Stimulated activated CD4-positive, alpha-beta T cell treated with anti-CD3 and anti-CD28 coated beads, TNF-alpha, amount 100 ng/mL, for 1 hour (primary cell): ENCODE measurements at places on chromosomes 7 and 10.

GRCh38 chr7:102974366-102975236 lies 61.8 kb downstream of the LRRC17 start:
- no peak for DNase-seq

DNA sequence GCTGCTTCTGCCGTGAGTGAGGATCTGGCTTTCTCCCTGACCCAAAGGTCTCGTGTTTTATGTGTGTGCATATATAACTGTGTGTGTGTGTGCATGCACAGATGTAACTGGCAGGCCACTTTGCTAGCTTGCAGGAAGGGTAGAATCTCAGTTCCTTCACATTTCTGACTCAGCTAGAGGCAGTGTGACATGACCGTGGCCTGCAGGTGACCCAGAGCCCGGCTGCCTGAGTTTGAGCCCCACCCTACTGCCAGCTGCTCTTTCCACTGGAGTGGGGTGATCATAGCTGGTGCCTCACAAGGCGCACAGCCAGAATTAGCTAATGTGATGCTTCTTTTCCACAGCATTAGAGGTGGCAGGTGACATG lies 9.3 kb upstream of the MYL7 start:
- no peak for DNase-seq

DNA sequence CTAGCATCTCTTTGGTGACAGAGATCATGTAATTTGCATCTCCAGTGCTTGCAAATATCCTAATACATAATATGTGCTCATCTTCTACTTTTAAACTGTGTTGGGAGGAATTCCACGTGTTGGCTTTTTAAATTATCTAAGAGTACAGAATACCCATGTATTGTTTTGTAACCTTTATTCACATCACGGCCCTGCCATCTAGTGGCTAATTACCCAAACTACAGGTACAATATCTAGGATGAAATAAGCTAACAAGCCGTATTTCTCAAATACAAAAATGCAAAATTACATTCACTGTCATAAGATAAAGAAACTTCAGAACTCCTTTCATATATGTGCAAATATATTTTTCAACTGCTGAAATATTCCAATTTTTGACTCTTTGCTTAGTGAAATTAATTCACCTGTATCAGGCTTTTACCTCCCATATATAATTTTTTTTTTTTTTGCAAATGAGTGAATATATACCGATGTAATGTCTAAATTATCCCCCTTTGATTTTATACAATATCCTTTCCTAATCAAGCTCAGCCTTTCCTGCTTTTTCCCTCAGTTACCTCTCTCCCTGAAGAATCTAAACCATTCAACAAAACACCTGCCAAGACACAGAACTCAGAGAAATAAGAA lies 30.3 kb upstream of the LSM8 start:
- no peak for DNase-seq

- DNase-seq = peak; percentile 16
Observed at GRCh38 chr7:112869111-112869774, 79.0 kb upstream of the TMEM168 start.

GRCh38 chr10:132398566-132398991 lies 1.6 kb downstream of the PWWP2B start:
- no peak for DNase-seq

DNA sequence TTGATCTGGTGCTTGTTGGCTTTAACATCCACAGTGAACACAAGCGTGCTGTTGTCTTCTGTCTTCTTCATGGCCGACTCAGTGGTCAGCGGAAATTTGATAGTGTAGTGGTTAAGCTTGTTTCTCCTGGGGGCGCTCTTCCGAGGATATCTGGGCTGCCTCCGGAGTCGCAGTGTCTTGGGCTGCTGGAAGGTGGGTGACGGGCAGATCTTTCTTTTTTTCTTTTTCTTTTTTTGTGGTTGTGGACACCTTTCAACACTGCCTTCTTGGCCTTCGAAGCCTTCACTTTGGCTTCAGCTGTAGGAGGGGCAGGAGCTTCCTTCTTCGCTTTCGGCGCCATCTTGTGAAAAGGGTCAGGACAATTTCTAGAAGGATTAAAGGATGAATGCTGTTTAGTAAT lies 23.8 kb upstream of the RPA3 start:
- DNase-seq = no peak

GRCh38 chr10:2851566-2851965 lies 215.8 kb upstream of the PFKP start:
- DNase-seq = no peak

DNA sequence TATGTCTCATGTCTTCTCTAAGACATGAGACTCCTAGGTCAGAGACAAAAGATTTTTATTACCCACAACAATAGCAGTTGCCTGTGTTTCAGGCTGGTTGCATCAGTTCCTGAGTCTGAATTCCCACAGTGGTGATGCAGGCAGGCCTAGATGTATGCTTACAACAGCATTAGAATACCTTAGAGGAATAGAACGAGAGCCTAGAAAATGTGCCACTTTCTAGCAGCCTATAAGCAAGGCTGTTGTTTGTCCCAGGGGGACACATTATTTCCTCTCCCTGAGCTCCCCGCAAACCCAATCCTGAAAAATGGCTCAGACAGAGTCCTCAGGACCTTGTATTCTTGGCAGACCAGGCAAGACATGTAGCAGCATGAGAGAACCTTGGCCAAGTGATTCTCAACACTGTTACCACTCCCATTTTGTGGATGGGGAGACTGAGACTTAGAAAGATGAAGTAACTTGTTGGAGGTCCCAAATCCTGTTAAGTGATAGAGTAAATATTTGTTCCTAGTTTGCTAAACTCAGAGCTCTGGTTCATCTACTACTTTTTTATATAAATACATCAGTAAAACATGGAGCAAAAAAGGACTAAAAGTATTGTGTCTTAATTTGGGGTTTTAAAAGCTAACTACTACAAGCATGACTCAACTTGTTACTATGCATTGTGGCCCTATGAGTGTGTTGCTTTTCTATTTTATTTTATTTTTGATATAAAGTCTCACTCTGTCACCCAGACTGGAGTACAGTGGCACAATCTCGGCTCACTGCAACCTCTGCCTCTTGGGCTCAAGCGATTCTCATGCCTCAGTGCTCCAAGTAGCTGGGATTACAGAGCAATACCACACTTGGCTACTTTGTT lies 14.2 kb downstream of the VTI1A start:
- no peak for DNase-seq

GRCh38 chr7:97845622-97846203 lies 26.5 kb downstream of the ASNS start:
- no peak for DNase-seq

DNA sequence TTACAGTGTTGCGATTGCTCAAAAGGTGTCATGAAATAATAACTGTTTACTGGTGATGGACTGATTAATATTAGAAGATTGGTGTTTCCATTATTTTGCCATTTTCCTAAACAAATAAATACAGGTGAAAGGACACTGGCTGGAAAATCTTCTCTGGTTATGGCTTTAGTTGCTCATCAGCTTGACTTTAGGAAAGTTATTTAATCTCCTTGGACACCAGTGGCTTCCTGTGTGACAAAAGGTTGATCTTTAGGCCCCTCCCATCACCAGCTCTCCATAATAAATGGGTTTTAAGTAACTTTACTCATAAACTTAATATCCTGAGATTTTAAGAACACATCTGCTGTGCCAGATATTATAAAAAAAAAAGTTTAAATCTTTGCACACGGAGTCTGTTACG lies 737 bp downstream of the CABCOCO1 start:
- no peak for DNase-seq

GRCh38 chr7:155856656-155857055 lies 44.4 kb upstream of the SHH start:
- no peak for DNase-seq

DNA sequence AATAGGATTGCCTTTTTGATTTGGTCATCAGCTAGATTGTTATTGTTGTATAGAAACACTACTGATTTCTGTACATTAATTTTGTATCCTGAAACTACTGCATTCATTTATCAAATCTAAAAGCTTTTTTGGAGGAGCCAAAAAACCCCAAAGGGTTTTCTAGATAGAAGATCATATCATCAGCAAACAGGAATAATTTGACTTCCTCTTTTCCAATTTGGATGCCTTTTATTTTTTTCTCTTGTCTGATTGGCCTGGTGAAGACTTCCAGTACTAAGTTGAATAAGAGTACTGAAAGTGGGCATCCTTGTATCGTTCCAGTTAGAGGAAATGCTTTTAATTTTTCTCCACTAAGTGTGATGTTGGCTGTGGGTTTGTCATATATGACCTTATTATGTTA lies 10.6 kb upstream of the ENTPD7 start:
- no peak for DNase-seq

GRCh38 chr10:114881417-114881816 lies 56.6 kb upstream of the TRUB1 start:
- DNase-seq = no peak

GRCh38 chr7:33157311-33157710 lies 27.9 kb downstream of the BBS9 start:
- DNase-seq = no peak

- DNase-seq = no peak
Observed at GRCh38 chr7:79317728-79318127, 135.7 kb downstream of the MAGI2 start.

DNA sequence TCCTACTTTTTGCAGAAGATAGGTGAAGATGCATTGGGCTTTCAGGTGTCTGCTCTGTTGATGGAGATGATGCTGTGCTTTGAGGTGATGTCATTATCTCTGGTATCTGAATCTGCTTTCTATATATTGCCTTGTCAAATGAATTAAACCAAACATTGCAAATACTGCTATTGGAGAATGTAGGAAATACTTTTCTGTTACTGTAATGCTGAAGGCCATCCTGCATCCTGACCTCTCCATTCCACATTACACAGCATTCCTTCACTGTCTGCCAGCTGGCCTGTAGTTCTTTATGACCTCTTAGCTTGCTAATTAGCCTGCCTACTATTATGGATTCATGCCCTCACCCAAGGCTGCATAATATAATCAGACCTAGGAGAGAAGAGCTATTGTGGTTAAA lies 73.2 kb downstream of the VCL start:
- no peak for DNase-seq

GRCh38 chr10:34423673-34424625 lies 391.1 kb downstream of the PARD3 start:
- no peak for DNase-seq

DNA sequence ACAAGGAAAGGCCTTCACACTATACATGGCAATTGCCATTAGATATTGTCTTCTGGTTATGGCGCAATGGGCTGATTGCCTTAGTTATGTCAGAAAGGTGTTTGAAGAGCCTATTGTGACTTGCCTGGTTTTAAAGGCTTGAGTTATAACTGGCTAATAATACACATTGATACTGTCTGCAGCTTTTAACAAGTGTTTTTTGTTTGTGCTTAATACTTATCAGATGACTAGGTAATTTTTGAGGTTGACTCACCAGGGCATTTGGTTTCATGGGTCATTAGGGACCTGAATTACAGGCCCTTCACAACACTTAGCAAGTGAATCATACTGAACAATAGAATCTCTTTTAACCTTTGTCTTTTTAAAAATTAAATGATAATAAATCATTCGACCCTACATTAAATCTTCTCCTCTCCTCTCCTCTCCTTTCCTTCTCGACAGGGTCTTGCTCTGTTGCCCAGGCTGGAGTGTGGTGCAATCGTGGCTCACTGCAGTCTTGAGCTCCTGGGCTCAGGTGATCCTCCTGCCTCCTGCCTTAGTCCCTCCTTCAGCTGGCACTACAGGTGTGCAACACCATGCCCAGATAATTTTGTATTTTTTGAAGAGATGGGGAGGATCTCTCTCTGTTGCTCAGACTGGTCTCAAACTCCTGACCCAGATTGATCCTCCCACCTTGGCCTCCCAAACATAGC lies 196.3 kb downstream of the JCAD start:
- DNase-seq = no peak

- DNase-seq = no peak
Observed at GRCh38 chr7:152747224-152747623, 12.3 kb upstream of the ACTR3B start.

DNA sequence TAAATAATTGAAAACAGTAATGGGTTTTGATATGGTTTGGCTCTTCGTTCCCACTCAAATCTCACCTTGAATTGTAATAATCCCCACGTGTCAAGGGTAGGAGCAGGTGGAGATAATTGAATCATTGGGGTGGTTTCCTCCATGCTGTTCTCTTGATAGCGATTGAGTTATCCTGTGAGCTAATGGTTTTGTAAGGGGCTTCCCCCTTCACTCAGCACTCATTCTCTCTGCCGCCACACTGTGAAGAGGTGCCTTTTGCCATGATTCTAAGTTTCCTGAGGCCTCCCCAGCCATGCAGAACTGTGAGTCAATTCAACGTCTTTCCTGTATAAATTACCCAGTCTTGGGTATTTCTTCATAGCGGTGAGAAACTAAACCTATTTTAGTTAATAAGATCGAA lies 551.7 kb upstream of the POT1 start:
- DNase-seq = no peak

- DNase-seq = no peak
Observed at GRCh38 chr7:31939076-31939475, 131.1 kb downstream of the PDE1C start.

DNA sequence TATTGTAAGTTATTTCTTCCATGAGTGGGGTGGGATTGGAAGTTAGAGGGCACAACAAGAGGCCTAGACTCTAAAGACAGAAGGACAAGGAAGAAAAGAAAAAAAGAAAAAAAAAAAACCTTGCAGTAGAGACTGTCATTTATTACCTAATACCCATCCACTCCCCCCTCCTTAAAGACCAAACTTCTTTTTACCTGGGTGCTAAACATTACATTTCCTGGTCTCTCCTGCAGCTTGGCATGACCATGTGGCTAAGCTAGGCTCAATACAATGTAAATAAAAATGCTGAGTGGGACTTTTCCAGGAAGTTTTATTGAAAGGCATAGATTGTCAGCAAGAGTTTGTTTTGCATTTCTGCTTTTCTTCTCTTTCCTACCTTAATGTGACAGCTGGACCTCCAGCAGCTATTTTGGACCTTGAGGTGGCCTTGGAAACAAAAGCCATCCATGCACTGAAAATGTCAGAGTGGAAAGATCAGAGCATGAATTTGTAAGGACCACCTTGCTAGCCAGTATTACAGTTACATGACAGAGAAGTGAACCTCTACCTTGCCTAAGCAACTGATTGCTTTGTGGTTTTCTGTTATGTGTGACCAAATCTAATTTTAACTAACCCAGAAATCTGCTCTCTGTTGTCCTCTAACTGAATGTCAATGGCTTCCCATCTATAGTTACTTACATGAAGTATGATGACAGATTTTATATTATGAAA lies 81.3 kb upstream of the SFMBT2 start:
- no peak for DNase-seq

DNA sequence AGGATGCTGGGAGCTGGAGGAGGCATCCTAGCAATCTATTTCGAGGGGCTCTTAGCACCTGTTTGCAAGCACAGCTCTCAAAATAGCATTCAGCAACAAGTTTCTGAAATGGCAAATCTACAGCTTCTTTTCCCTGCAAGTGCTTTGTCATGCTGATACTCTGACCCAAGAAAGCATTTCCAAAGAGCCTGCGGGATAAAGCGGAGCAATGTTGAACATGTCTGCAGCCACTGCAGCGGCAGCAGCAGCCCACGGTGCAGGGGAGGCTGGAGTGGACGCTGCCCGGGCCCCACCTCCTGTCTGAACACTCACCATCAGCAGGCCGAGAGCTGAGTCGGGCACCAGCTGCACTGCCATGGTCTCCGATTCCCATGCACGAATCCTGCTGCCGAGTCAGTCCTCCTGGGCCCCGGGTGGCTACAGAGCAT lies 964 bp downstream of the FRMD4A start:
- DNase-seq = no peak
